ENCODE measurements at places on chromosomes 1 and 21. TPM values are rescaled to one million over a fixed set of nuclear protein-coding genes. Genes with fewer than 3 reads are reported as not detected.

Gene TMEM61
- total RNA-seq, result not detected

DNA sequence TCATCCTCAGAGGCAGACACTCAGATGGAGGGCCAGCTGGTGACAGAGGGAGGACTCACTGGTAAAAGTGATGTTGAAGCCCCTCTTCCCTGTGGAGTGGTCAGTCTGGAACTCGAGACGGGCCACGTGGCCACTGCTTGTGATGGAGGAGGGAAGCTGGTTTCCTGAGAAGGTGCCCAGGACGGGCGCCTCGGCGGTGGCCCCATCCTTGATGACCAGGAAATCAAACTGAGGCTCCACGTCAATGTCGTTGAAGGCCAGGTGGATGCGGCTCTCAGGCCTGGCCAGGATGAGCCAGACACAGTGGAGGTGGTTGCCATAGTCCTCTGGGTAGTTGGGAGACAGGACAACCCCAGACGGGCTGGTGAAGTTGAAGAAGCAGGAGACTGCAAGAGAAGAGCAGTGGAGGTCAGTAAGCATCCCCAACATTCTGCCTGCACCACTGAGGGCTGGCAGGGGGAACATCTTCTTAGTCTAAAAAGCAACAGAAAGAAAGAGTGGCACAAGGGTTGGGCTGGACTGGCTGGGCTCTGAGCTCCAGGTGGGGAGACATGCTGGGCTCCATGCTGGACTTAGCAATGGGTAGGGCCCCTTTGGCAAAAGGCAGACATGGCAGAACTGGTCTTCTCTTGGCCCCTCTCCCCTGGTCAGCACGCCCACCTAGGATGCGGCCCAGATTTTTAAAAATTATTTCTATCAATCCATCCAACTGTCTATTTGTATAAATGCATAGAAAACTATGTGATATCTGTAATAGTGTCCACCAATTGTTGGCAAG is 120.5 kb upstream of the HMGB4 start:
- no peaks in the 10 kb centered on the region for H3K36me3 ChIP-seq
- no peaks in the 10 kb centered on the region for H3K4me1 ChIP-seq
- no peak overlapping the region for H3K4me3 ChIP-seq
- H3K27ac ChIP-seq, result no peak overlapping the region

DNA sequence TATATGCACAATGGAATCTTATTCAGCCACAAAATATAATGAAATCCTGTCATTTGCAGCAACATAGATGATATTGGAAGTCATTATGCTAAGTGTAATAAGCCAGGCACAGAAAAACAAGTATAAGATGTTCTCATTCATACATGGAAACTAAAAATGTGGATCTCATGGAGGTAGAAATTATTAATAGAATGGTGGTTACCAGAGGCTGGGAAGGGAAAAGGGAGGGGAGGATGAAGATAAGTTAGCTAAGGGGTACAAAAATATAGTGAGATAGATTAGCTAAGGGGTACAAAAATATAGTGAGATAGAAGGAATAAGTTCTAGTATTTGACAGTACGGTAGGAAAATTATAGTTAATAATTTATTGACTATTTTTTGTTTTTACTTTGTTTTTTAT is 27.9 kb downstream of the LIN9 start:
- no peak overlapping the region for H3K4me3 ChIP-seq
- H3K27me3 ChIP-seq, result no peaks in the 10 kb centered on the region
- no peak overlapping the region for H3K27ac ChIP-seq
- no peak for DNase-seq
- no peaks in the 10 kb centered on the region for H3K36me3 ChIP-seq
- H3K4me1 ChIP-seq, result no peaks in the 10 kb centered on the region

- H3K4me1 ChIP-seq, result no peaks in the 10 kb centered on the region
- DNase-seq, result no peak
- H3K36me3 ChIP-seq, result no peaks in the 10 kb centered on the region
- no peak overlapping the region for H3K4me3 ChIP-seq
- no peak overlapping the region for H3K27ac ChIP-seq
- H3K27me3 ChIP-seq, result peaks cover 77% of the 10 kb centered on the region
Observed at GRCh38 chr1:205572421-205572820, 59.4 kb downstream of the ELK4 start.

Gene STYXL2
- not detected for total RNA-seq

DNA sequence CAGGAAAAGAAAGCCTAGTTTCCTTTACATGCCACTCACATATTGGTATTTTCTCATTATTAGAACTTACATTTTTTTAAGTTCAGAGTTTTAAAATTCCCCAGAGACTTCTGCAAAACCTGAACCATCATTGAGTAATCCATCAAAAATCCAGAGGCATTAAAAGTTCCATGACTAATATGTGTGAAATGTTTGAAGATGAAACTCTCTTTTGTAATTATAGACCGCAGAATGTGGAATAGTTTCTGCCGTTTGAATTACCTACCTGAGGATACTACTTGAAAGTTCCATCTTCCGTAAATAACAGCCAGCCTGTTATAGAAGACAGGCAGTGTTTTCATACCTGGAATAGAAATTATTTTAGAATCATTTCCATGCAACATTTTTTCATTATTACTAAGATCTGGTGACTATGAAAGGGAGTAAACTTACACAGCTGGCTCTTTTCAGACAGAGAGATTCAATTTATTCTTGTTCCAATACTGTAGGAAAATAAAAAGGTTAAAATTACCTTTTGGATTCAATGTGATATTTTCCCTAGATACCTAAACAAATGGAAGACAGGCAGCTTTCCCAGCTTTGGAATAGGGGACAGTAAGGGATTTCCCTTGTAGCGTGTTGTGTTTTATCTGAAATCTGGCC is 131.4 kb downstream of the ST6GALNAC5 start:
- no peak for DNase-seq
- H3K36me3 ChIP-seq, result no peaks in the 10 kb centered on the region
- peaks cover 14% of the 10 kb centered on the region for H3K4me1 ChIP-seq
- no peaks in the 10 kb centered on the region for H3K27me3 ChIP-seq
- no peak overlapping the region for H3K4me3 ChIP-seq

Gene OR2G6
- not detected for total RNA-seq

Gene PLA2G2A
- total RNA-seq, result not detected

Gene MPL
- total RNA-seq, result not detected

- no peak overlapping the region for H3K27ac ChIP-seq
- no peak overlapping the region for H3K4me3 ChIP-seq
- DNase-seq, result no peak
Observed at GRCh38 chr1:13812456-13813397, 112.7 kb downstream of the PRDM2 start.

Gene GJA5
- not detected for total RNA-seq

GRCh38 chr1:226215239-226215638 is 8.2 kb upstream of the MIXL1 start:
- H3K27me3 ChIP-seq, result no peaks in the 10 kb centered on the region
- no peaks in the 10 kb centered on the region for H3K36me3 ChIP-seq
- no peaks in the 10 kb centered on the region for H3K4me1 ChIP-seq
- no peak for DNase-seq
- no peak overlapping the region for H3K4me3 ChIP-seq
- no peak overlapping the region for H3K27ac ChIP-seq

GRCh38 chr1:227887697-227888403 is 59.9 kb downstream of the WNT9A start:
- H3K4me3 ChIP-seq, result no peak overlapping the region
- no peaks in the 10 kb centered on the region for H3K4me1 ChIP-seq
- H3K27me3 ChIP-seq, result no peaks in the 10 kb centered on the region

Measured in osteoblast (primary cell).